ENCODE measurements at places on chromosomes 4 and X. TPM values are rescaled to one million over a fixed set of nuclear protein-coding genes. Genes with fewer than 3 reads are reported as not detected.

GRCh38 chrX:1502853-1503252 lies 34.1 kb downstream of the P2RY8 start:
- no peaks in the 10 kb centered on the region for H3K4me1 ChIP-seq
- no peaks in the 10 kb centered on the region for H3K27me3 ChIP-seq
- no peaks in the 10 kb centered on the region for H3K36me3 ChIP-seq
- H3K27ac ChIP-seq = no peak overlapping the region
- DNase-seq = no peak

GRCh38 chr4:66926687-66927086 lies 618.6 kb downstream of the CENPC start:
- no peak overlapping the region for H3K4me3 ChIP-seq
- no peak overlapping the region for H3K27ac ChIP-seq
- H3K36me3 ChIP-seq = no peaks in the 10 kb centered on the region
- H3K4me1 ChIP-seq = no peaks in the 10 kb centered on the region

- no peak overlapping the region for H3K27ac ChIP-seq
- peaks cover 15% of the 10 kb centered on the region for H3K4me1 ChIP-seq
- peaks cover 59% of the 10 kb centered on the region for H3K36me3 ChIP-seq
- no peaks in the 10 kb centered on the region for H3K27me3 ChIP-seq
- DNase-seq = no peak
Measured at GRCh38 chr4:128846063-128846462, 36.6 kb downstream of the JADE1 start.

The GYPA gene
- not detected for total RNA-seq

DNA sequence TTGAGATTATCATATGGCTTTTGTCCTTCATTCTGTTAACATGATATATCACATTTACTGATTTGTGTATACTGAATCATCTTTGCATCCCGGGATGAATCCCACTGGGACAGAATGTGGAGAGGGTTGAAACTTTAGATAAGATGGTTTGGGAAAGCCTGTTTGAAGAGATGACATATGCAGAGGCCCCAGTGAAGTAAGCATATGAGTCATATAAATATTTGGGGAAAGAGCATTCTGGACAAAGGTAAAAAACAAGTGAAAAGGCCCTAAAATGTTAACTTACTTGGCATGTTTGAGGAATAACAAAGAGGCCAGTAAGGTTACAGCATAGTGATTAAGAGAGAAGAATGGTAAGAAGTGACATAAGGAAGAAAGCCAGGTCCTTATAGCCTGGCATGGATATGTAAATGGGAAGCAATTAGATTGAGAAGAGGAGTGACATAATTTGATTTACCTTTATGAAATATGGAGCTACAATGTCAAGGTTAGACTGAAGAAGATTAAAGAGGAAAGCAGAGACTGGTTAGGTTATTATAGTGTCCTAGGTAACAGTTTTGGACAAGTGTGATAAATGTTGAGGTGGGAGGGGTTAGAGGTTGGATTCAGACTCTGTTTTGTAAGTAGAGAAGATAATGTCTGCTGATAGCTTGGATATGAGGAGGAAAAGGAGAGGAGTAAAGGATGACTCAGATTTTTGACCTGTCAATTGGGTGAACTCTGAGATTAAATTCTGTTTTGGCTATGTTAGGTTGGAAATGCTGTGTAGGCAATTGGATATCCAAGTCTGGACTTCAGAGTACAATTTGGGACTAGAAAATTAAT lies 54.6 kb upstream of the DRP2 start:
- H3K36me3 ChIP-seq = no peaks in the 10 kb centered on the region
- no peak overlapping the region for H3K4me3 ChIP-seq
